ENCODE measurements at places on chromosomes 7 and 10.
A peak's percentile ranks its signal among the peaks of the same experiment; 100 is the strongest.

DNA sequence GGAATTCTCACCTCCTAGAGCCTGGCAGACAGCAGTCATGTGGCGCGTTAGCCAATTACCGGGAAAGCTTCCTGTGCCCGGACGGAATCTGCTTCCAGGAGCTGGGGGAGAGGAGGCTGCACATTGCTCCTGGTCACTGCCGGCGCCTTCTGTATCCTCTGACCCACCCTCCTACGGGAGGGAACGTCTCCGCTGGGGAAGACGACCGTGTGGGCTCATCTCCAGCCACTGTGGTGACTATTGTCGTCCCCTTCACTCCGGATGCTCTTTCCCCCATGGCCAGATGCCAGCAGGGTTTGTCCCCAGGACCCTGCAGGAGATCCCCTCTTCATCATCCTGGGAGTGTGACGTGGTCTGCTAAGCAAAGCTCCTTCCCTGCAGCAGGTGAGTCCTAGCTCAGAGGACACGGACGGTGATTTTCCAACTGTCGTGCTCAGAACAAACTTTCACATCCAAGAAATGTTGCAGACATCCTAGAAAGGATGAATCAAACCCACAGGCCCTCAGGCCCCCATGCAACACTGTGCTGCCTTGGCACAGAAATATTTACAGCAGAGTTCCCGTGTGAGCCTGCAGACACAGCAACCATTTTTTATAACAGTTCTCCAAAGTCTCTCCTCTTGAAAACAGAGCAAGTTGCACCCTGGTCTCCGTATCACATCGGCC lies 29.6 kb upstream of the FAM20C start:
- DNase-seq, result no peak

- DNase-seq, result no peak
Observed at GRCh38 chr7:127536394-127536691, 49.1 kb downstream of the GCC1 start.

DNA sequence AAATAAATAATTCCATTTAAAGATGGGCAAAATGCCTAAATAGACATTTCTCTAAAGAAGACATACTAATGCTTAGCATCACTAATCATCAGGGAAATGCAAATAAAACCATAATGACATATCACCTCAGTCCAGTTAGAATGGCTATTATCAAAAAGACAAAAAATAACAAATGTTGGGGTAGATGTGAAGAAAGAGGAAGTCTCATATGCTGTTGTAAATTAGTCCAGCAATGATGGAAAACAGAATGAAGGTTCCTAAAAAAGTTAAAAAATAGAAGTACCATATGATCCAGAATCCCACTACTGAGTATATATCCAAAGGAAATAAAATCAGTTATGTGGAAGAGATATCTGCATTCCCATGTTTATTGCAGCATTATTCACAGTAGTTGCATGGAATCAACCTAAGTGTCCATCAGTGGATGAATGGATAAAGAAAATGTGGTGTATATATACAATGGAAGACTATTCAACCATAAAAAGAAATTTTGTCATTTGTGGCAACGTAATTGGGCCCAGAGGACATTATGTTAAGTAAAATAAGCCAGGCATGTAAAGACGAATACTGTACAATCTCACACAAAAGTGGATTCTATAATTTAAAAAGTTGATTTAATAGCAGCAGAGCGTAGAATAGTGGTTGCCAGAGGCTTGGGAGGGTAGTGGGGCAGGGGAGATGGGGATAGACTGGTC lies 52.0 kb downstream of the TCAF1 start:
- DNase-seq, result no peak

GRCh38 chr7:13848681-13849131 lies 140.8 kb downstream of the ETV1 start:
- DNase-seq, result no peak

DNA sequence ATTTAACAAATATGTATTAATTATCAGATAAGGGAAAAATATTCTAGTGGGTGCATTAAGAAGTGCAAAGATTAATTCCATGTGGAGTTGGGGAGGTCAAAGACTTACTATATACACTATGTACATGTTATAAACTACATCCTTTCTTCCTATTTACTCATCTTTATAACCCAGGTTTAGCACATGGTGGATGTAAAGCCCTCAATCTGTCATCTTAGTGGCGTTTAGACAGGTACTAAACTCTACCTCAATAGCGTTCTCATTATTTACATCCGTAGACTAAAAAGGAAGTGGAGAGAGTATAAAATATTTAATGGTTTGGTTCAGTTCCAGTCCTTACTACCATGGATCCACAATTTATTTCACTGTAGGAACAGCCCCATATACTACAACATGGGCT lies 14.8 kb upstream of the CELF2 start:
- no peak for DNase-seq

- peak; percentile 79 for DNase-seq
Observed at GRCh38 chr10:120221873-120222485, 235.0 kb upstream of the PLPP4 start.

DNA sequence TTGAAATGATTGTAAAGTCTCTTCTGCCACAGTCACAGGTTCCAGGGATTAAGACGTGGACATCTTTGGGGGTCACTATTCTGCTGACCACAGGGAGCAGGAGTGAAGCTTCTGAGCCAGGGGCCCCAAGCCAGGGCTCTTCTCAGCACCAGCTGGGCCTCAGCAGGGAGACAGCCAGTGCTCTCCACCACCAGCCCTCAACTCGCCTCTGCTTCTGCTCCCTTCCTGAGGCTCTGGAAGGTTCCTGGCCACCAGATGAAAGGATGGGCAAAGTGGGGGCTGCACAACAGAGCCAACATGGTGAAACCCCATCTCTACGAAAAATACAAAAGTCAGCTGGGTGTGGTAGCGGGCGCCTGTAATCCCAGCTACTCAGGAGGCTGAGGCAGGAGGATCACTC lies 11.2 kb upstream of the CRYGN start:
- DNase-seq, result no peak

- DNase-seq, result no peak
Observed at GRCh38 chr7:98643236-98643985, 26.3 kb downstream of the NPTX2 start.

- no peak for DNase-seq
Observed at GRCh38 chr7:85602196-85602595, 415.3 kb upstream of the SEMA3D start.

All from PC-3 (cell line).